ENCODE measurements at places on chromosomes 3 and 15.
A peak's percentile ranks its signal among the peaks of the same experiment; 100 is the strongest.

GRCh38 chr15:56752986-56753385 is 19.7 kb upstream of the ZNF280D start:
- peaks cover 11% of the 10 kb centered on the region for H3K27me3 ChIP-seq
- H3K4me3 ChIP-seq: no peak overlapping the region
- no peaks in the 10 kb centered on the region for H3K4me1 ChIP-seq
- H3K36me3 ChIP-seq: no peaks in the 10 kb centered on the region
- no peak overlapping the region for H3K27ac ChIP-seq

- no peak overlapping the region for H3K4me3 ChIP-seq
- DNase-seq: no peak
- H3K4me1 ChIP-seq: no peaks in the 10 kb centered on the region
These were observed 266.4 kb downstream of the GABRG3 start for GRCh38 chr15:27237319-27237939.

- H3K36me3 ChIP-seq: peaks cover 9% of the 10 kb centered on the region
- no peak for DNase-seq
- no peak overlapping the region for H3K4me3 ChIP-seq
- H3K4me1 ChIP-seq: peaks cover 8% of the 10 kb centered on the region
These were observed 207.6 kb downstream of the STAG1 start for GRCh38 chr3:136544532-136544931.

GRCh38 chr15:97525809-97526208 is 434.7 kb upstream of the ARRDC4 start:
- H3K36me3 ChIP-seq: no peaks in the 10 kb centered on the region
- no peaks in the 10 kb centered on the region for H3K27me3 ChIP-seq
- no peaks in the 10 kb centered on the region for H3K4me1 ChIP-seq
- DNase-seq: no peak
- H3K4me3 ChIP-seq: no peak overlapping the region
- H3K27ac ChIP-seq: no peak overlapping the region

DNA sequence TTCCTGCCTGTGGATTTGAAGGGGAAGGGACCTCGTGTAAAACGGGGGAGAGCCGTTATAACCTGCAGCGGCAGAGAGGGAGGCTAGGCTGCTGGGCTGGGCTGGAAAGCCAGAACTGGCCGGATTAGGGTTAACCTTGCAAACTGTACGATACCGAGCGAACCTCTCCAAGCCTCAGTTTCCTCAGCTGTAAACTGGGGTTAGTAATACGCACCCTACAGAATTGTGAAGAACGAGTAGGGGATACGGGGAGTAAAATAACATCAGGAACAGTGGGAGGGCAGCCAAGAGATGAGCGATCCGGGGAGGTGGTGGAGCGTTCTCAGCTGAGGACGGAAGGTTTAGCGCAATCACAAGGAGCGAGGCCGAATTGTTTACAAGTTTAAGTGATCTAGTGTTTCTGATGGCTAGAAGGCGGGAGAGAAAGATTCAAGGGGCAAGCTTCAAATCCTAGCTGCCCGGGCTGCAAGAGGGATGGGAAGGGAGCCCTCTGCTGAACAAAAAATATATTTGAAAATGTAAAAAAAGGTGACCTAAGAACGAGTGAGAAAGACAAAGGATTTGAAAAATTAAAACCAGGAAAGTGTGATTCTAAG is 768 bp upstream of the SEMA5B start:
- H3K27ac ChIP-seq: no peak overlapping the region
- H3K4me3 ChIP-seq: peak overlapping the region; percentile 59
- peaks cover 11% of the 10 kb centered on the region for H3K4me1 ChIP-seq
- no peak for DNase-seq
- H3K27me3 ChIP-seq: peaks cover 53% of the 10 kb centered on the region
- no peaks in the 10 kb centered on the region for H3K36me3 ChIP-seq

DNA sequence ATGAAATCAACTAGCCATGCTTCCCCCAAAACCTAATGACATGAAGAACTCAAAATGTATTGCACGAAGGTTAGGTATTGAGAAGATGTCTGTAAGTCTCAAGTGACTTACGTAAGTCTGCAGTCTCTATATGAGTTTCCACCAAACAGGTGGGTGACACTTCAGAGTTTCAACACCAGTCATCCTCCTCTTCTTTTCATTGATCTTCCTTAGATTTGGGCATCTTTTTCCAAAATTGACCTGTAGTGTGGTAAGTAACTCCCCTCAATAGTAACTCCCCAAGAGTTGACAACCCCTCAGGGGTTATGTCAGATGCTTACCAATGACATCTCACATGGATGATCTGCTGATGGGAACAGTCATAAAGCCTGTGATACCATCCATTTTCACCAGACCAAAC is 46.1 kb downstream of the GPR176 start:
- DNase-seq: no peak
- H3K27ac ChIP-seq: no peak overlapping the region
- no peaks in the 10 kb centered on the region for H3K36me3 ChIP-seq
- H3K4me3 ChIP-seq: no peak overlapping the region

DNA sequence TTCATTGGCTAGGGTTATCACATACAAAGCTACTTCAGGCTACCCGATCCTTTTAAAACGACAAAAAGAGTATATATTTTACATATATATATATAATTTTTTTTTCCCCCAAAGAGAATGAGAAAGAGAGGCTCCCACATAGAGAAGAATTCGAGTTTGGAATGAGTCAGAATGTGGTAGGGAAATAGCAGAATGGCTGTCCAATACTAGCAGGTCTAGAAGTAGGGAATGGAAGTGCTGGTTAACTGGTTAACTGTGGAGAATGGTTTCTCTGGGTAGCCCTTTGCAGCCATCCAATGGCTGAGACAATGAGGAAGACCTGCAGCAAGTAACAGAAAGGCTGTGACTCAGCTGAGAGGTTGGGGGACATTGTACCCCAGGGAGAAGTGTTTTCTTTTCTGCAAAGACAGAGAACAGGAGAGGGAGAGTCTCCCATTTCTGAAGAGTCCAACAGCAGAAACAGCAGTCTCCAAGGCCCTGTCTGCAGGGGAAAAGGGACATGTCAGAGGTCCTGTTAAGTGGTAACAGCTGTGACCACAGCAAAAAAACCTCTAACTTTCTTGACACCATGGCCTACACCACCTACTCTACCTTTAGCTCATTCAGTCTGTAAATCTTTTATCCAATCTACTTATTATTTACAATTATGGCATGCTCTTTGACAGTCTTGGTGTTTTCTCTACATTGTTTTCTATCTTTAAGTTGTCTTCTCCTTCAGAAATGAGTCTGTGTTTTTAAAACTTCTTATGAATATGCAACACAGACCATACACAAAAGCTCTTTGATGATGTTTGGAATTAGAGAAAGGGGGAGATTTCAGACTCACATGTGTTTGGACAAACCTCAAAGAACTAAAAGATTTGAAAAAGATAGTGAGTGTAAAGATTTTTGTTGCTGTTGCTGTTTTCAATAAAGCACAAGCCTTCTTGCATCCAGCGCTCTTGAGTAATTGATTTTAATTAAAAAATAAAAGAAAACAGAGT is 116.1 kb upstream of the SLC7A14 start:
- no peak overlapping the region for H3K27ac ChIP-seq
- peaks cover 12% of the 10 kb centered on the region for H3K4me1 ChIP-seq
- H3K36me3 ChIP-seq: no peaks in the 10 kb centered on the region
- DNase-seq: no peak
- no peaks in the 10 kb centered on the region for H3K27me3 ChIP-seq

- H3K27me3 ChIP-seq: peaks cover 3% of the 10 kb centered on the region
- no peaks in the 10 kb centered on the region for H3K36me3 ChIP-seq
- no peak overlapping the region for H3K4me3 ChIP-seq
- H3K27ac ChIP-seq: no peak overlapping the region
- DNase-seq: no peak
These were observed 27.6 kb upstream of the CDCP1 start for GRCh38 chr3:45173776-45174175.

DNA sequence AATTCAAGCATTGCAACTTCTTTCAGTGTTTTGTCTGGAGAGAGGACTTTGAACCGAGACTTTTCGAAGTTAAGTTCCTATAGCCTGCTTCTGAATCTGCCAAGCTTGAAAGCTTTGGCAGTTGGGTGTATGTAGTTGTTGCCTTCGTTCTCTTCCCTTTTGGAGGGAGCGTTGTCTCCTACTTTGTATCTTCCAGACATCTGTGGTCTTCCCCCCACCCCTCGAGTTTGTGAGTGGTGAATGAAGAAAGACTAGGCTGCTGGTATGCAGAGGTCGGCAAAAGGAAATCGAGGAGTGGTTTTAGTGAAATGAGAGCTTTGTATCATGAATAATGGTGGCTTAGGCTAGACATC is 1.3 kb downstream of the CTNNB1 start:
- DNase-seq: peak; percentile 10
- peak overlapping the region; percentile 99 for H3K4me3 ChIP-seq
- H3K27me3 ChIP-seq: peaks cover 11% of the 10 kb centered on the region
- peaks cover 42% of the 10 kb centered on the region for H3K4me1 ChIP-seq

DNA sequence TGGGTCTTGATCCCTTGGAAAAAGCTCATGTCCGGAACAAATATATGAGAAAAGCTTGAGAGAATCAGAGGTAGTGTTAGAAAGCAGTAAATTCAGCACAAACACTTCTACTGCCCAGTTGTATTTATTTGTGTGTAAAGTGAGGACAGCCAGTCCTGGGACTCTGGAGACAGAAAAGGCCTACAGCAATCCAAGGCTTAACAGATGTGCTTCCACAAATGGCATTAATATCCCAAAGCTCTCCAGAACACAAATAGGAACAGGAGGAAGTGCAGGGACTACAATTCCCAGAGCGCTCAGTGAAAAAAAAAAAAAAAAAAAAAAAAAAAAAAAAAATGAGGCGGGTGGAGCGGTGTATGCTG is 390 bp upstream of the AP2M1 start:
- peak overlapping the region; percentile 49 for H3K27ac ChIP-seq
- H3K36me3 ChIP-seq: peaks cover 40% of the 10 kb centered on the region
- peak overlapping the region; percentile 97 for H3K4me3 ChIP-seq
- H3K27me3 ChIP-seq: no peaks in the 10 kb centered on the region
- H3K4me1 ChIP-seq: peaks cover 17% of the 10 kb centered on the region

DNA sequence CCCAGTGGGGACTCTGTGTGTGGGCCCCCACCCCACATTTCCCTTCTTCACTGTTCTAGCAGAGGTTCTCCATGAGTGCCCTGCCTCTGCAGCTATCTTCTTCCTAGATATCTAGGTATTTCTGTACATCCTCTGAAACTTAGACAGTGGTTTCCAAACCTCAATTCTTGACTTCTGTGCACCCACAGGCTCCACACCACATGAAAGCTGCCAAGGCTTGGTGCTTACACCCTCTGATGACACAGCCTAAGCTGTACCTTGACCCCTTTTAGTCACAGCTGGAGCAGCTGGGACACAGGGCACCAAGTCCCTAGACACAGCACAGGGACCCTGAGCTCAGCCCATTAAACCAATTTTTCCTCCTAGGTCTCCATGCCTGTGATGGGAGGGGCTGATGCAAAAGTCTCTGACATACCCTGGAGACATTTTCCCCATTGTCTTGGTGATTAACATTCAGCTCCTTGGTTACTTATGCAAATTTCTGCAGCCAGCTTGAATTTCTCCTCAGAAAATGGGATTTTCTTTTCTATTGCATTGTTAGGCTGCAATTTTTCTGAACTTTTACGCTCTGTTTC is 304.5 kb downstream of the OTOL1 start:
- H3K4me3 ChIP-seq: no peak overlapping the region
- no peaks in the 10 kb centered on the region for H3K36me3 ChIP-seq
- H3K4me1 ChIP-seq: peaks cover 9% of the 10 kb centered on the region
- no peak for DNase-seq
- peaks cover 4% of the 10 kb centered on the region for H3K27me3 ChIP-seq

DNA sequence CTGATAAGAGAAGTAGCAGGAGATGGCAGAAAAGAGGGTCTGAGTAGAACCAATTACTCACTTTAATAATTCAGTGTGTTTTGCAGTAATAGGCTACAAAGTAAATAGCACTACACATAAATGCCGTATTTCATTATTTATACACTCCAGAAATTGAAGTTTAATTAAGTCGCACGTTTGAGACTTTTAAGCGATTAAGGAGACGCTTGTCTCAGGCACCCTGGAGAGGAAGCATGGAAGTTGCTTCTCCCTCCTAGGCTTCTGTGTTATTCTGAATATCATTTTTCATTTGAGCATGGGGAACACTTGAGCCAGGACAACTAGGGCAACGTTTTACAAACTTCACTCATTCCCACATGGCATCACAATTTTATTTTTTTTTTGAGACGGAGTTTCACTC is 12.2 kb downstream of the GXYLT2 start:
- DNase-seq: no peak
- H3K4me1 ChIP-seq: no peaks in the 10 kb centered on the region
- H3K27me3 ChIP-seq: peaks cover 12% of the 10 kb centered on the region

- H3K27ac ChIP-seq: peak overlapping the region; percentile 66
- peaks cover 2% of the 10 kb centered on the region for H3K36me3 ChIP-seq
- H3K27me3 ChIP-seq: no peaks in the 10 kb centered on the region
- H3K4me1 ChIP-seq: peaks cover 53% of the 10 kb centered on the region
These were observed 21.4 kb downstream of the IRAK2 start for GRCh38 chr3:10185804-10186762.

GRCh38 chr3:47568901-47569300 is 9.8 kb downstream of the CSPG5 start:
- DNase-seq: no peak
- H3K4me1 ChIP-seq: no peaks in the 10 kb centered on the region
- no peak overlapping the region for H3K4me3 ChIP-seq
- H3K27ac ChIP-seq: no peak overlapping the region
- H3K27me3 ChIP-seq: peaks cover 16% of the 10 kb centered on the region

DNA sequence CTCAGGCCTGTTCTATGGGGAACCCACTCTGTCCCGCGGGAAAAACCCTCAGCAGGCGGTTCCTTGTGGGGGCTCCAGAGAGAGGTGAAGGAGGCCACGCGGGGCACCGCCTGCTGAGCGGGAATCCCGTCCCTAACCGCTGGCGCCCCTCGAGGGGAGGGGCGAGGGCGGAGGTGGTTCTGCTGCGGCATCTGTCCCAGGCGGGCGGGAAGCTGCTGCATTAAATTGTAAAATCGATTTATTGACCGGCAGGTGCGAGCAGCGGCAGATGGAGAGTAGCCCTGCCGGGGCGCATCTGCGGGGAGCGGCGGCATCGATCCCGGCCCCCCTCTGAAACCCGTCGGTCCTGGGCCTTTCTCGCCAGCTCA is 3.7 kb upstream of the DLL4 start:
- H3K27me3 ChIP-seq: peaks cover 53% of the 10 kb centered on the region
- no peaks in the 10 kb centered on the region for H3K36me3 ChIP-seq
- no peak overlapping the region for H3K27ac ChIP-seq
- peaks cover 24% of the 10 kb centered on the region for H3K4me1 ChIP-seq
- DNase-seq: no peak

DNA sequence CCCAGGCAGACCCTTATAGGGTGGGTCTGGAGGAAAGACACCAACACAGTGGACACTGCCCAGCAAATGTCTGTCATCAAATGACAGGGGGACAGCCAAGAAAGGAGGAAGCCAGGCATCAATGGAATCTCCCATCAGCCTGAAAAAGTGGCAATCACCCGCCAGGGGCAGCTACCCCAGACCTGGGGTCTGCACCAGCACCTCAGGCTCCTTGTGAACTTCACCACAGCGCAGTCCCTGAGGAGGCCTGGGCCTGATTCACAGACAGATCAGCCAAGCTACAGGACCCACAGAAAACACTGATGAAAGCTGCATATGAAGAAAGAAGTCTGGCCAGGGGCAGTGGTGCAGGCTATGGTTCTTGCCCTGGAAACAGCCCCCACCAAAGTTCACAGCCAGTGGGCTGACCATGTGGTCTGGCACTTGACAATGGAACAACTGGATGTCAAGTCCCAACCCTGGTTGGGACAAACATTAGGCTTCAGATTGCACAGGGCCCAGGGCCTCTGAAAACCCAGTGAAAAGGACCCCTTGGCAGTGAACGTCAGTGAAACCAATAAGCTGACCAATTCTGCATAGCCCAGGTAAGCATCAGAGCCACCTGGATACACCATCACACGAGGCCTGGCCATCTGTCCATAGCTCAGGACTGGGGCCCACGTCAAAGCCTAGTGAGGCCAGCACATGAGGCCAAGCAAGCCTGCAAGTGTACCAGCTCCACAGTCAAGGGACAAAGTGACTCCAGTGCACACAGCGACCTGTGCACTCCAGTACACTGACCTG is 29.1 kb downstream of the ALS2CL start:
- DNase-seq: no peak
- H3K36me3 ChIP-seq: no peaks in the 10 kb centered on the region
- no peaks in the 10 kb centered on the region for H3K27me3 ChIP-seq
- no peak overlapping the region for H3K4me3 ChIP-seq
- no peaks in the 10 kb centered on the region for H3K4me1 ChIP-seq
